ENCODE measurements at places on chromosomes 6 and 20. TPM values are rescaled to one million over a fixed set of nuclear protein-coding genes. Genes with fewer than 3 reads are reported as not detected.

DNA sequence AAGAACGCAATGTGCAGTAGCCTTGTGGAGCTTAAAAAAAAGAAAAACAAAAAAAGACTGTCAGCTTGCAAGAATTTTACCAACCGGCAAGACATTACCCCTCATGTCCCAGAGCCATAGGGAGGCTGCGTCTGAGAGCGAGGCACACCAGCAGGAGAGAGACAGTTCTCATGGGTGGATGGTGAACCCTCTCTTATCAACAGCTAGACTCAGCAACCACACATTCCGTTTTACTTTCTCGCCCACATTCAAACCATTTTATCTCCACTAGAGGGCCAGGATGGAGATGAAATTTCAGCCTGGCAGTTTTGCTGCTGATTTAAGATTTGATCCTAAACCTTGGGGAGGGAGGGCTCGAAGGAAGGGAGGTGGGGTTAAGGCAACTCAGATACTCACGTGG lies 247.0 kb downstream of the ATXN1 start:
- peak; percentile 56 for DNase-seq

DNA sequence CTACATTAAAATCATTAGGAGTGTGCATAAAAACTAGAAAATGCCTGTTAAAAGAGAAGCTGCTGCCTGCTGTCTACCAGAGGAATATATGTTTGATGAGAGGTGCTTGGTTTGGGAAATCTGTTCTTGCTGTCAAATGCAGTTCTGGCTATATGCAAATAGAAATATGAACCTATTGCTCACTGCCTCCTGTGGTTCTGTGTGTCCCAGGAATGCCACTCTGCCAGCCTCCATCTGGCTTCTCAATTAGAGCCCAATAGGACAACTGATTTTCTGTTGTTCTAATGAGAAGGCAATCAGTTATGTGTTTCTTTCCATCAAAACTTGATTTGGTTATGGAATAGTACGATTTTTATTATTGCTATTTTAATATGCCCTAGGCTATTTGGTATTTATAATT lies 759.7 kb downstream of the HDGFL1 start:
- no peak for DNase-seq

DNA sequence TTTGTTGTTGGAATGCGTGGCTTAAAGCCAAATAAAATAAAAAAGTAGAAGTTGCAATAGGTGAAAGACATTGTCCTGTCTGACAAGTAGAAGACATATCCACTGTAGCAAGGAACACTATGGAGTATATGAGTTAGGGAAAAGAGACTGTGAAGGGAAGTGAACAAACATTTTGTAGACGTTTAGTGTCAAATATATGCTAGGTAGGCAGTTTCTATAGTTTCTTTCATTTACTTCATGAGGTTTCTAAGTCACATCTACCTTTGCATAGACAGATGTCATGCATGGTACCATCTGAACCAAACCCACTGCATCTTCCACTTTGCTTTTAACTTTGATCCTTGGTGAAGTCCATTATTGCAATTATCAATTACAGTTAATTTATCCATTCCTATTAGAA lies 9.9 kb downstream of the PRIM2 start:
- no peak for DNase-seq

DNA sequence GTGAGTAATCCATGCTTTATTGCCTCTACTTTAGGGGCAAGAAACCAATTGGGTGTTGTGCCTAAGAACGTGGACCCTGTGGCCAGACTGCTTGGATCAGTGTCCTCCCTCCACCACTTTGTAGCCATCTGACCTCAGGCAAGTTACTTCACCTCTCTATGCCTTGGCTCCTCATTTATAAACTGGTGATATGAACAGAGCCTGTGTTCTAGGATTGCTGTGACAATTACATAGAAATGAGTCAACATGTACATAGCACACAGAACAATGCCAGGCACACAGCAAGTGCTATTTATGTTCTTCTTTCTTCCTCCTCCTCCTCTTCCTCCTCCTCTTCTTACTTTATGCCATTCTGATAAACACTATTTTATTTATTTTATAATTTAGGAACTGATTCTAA lies 339.4 kb downstream of the CD83 start:
- DNase-seq = no peak

- DNase-seq = no peak
Measured at GRCh38 chr20:50468378-50468798, 41.8 kb upstream of the PTPN1 start.

DNA sequence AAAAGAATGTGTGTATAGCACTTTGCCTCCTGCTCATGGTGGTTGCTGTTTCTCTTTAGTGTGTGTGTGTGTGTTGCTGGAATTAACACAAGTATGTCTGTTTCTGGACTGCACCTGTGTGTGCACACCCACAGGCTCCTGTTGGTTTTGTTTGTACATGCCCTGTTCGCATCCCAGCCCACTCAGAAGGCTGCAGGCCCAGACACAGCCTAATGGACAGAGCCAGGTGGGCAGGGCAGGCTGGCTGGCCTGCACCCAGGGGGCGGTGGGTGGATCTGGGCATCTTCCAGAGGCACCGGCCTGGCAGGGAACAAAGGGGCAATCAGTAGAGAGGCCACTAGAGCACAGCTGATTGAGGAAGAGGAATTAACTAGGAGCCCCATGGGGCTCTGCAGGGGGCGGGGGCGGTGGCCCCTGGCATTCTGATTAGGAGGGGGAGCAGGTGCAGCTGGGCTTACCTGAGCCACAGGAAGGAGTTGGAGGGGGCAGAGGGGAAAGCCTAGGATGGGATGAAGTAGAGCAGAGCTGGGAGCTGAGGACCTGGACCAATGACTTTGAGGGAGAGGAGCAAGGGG lies 21.9 kb downstream of the CD40 start:
- no peak for DNase-seq

The SPDEF gene
- not detected for total RNA-seq

The SLC26A8 gene
- not detected for total RNA-seq

The APCDD1L gene
- total RNA-seq = not detected

The PTCRA gene
- total RNA-seq = not detected

The LRRN4 gene
- 21.3 TPM for total RNA-seq

Measured in Caki2 (cell line).